ENCODE measurements at places on chromosomes 12 and 14.

GRCh38 chr14:71748196-71748595 is 184.0 kb upstream of the RGS6 start:
- DNase-seq, result no peak

DNA sequence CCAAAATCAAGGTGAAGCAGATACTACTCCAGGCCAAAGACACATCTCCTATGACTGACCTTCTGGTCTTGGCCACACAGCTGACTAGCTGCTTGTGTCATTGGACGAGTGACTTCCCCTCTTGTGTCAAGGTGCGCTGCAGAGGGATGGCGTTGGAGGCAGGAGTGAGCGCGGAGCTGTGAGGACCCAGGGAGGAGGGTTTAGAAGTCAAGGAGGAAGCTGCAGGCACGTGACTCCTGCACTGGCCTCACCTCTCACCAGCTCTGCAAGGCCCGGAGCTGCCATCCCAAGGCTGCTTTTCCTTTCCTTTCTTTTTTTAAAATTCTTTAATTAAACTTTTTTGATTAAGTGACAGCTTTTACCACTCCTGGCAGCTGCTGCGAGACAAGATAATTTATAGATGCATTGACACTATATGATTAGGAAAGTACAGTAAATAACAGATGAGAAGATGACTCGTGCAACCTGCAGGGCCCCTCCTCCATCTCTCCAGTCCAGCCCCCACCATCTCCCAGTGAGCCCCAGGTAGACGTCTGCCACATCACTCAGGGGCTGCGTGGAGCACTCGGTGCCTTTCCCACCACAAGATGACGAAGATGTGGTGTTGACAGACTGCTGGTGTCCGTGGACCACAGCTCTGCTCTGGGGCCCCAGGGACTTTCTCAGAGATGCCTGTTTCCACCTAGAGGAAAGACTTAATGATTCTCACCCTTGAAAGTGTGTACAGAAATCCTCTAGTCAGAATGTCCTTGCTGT is 350.6 kb downstream of the CACNA1C start:
- DNase-seq, result no peak

GRCh38 chr14:88856786-88857366 is 32.4 kb downstream of the TTC8 start:
- no peak for DNase-seq

- DNase-seq, result no peak
Observed at GRCh38 chr12:88921434-88921833, 341.2 kb upstream of the KITLG start.

GRCh38 chr12:65539023-65539422 is 260.5 kb downstream of the MSRB3 start:
- no peak for DNase-seq

DNA sequence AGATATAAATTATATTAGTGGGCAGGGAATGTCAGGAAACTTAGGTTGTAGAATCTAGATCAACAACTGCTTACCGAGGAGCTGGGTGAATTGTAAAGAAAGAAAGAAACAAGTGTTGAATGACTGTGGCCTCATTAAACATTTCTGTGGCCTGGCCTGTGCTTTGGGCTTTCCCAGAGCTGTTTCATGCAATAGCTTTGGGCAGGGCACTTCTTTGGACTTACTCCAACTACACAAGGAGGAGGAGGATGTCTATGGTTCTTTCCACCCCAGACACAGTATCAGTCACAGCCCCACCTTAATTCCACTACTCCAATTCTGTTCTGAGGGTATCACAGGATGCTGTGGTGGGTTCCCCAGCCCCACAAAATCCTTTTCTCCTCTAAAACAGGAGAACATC is 38.0 kb downstream of the DPF3 start:
- DNase-seq, result no peak

- DNase-seq, result no peak
Observed at GRCh38 chr12:121874071-121874470, 14.5 kb upstream of the PSMD9 start.

- DNase-seq, result no peak
Observed at GRCh38 chr12:99136516-99136915, 491.4 kb downstream of the APAF1 start.

- no peak for DNase-seq
Observed at GRCh38 chr14:94374116-94374515, 14.3 kb downstream of the SERPINA1 start.

GRCh38 chr14:66709291-66709690 is 201.3 kb downstream of the GPHN start:
- DNase-seq, result no peak

GRCh38 chr14:62347562-62348011 is 585.4 kb downstream of the SNAPC1 start:
- DNase-seq, result no peak

- no peak for DNase-seq
Observed at GRCh38 chr12:85784096-85784720, 52.0 kb downstream of the RASSF9 start.

- no peak for DNase-seq
Observed at GRCh38 chr14:74239848-74240793, 872 bp downstream of the VSX2 start.

DNA sequence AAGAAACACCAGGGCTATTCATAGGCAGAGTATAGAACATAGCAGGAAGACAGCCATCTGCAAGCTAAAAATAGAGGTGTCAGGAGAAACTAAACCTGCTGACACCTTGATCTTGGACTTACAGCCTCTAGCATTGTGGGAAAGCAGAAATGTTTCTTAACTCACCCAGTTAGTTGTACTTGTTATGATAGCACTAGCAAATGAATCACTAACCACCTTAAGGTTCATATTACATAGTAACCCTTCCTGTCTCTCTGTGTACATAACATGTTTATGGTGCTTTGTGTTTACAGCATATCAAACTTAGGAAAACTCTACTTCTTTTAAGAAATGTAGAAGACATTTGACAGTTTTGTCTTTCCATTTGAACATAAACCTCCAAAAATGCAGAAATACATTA is 1031.3 kb downstream of the FSCB start:
- DNase-seq, result no peak

GRCh38 chr12:29277231-29277630 is 103.7 kb downstream of the ERGIC2 start:
- DNase-seq, result no peak

- DNase-seq, result no peak
Observed at GRCh38 chr12:65996146-65996545, 134.4 kb downstream of the LLPH start.

DNA sequence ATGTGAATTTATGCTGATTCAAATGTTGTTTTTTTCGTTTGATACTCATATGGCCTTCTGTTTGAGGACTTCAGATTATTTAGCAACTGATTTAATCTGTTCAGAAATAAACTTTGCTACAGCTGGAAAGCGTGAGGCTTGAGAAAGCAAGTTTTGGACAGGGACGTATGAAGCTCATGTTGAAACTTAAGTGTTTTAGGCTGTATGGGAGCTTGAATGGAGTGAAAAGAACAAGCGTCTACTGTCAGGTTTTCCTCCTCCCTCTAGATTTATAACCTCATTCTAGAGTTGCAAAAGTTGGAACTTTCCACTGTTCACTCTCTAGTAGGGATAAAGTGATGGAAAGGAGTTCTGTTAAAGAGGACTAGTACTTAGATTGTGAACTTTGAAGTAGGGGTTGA is 1.0 kb downstream of the PRPF39 start:
- DNase-seq, result no peak

GRCh38 chr14:90288651-90289355 is 32.5 kb downstream of the PSMC1 start:
- peak; percentile 67 for DNase-seq

GRCh38 chr14:100018482-100018881 is 46.7 kb upstream of the EVL start:
- no peak for DNase-seq

- DNase-seq, result no peak
Observed at GRCh38 chr14:57461777-57462320, 31.8 kb downstream of the CCDC198 start.

GRCh38 chr14:74955229-74956026 is at the start of gene PGF:
Gene PGF (minus strand): TSS chr14:74955597. CDS start chr14:74955242, 355 bp downstream.
- DNase-seq, result no peak

- DNase-seq, result no peak
Observed at GRCh38 chr12:94864987-94865386, 138.5 kb downstream of the NDUFA12 start.

- no peak for DNase-seq
Observed at GRCh38 chr12:55705782-55706402, 1.8 kb downstream of the ITGA7 start.

DNA sequence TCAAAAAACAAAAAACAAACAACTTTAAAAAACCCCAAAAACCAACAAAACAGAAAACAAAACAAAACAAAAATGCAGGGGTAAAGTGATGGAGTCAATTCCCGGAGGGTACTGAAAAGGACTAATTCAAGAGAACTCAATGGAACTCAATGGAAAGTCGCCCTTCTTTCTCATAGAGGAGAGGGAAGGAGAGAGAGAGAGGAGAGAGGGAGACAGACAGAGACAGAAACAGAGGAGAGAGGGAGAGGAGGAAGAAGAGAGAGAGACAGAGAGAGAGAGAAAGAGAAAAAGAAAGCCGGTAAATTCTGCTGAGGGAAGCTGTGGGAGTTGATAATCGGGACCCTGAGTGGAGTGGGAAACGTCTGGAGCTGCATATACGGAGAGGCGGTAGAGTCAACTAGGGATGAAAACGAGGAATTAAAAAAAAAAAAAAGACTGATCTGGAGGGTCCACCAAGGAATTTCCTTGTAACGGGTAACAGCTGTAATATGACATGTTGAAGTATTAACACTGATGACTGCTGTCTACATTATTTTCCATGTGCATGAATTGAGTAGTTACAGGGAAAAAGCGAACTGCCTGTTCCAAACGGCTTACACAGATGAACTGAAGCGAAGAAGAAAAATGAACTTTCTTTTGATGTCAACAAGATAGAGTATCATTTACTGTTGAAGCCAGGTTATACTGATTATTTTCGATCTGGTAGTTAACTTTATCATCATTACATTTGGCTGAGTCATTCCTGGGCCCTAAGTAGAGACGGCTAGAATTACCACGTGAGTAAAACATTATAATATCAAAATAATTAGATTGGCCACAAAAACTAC is 934 bp upstream of the ZC2HC1C start:
- DNase-seq, result no peak

- no peak for DNase-seq
Observed at GRCh38 chr14:105195522-105196264, 14.6 kb upstream of the NUDT14 start.

- DNase-seq, result peak; percentile 85
Observed at GRCh38 chr14:53955671-53956426, 776 bp downstream of the BMP4 start.

GRCh38 chr12:19967001-19967400 is 401.3 kb upstream of the PDE3A start:
- no peak for DNase-seq

GRCh38 chr12:113720629-113721028 is 245.5 kb downstream of the RBM19 start:
- no peak for DNase-seq

- no peak for DNase-seq
Observed at GRCh38 chr14:23580152-23580926, 1.7 kb upstream of the JPH4 start.

- DNase-seq, result no peak
Observed at GRCh38 chr14:77559381-77559780, 57.1 kb downstream of the SPTLC2 start.

DNA sequence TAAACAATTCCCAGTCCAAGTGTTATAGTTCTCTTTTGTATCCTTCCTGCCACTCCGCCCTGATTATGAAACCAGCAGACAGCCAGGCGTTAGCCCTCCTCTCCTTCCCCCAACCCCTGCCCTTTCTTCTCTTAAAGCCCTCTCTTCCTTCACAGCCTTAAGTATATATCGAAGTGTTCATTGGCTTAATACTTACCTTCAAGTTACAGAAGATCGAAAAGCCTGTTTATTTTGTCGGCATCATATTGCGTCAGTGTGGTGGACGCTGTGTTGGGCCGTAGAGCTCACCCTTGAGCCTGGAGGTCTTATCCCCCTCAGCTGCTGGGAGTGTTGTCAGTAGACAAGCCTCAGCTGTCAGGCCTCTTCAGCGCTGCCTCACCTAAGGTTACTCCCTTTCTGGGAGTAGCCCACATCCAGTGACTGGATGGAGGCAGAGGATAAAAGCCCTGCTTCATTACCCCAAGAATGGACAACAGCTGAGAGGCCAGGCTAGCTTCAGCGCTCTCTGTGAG is 36.2 kb downstream of the CMAS start:
- DNase-seq, result no peak

DNA sequence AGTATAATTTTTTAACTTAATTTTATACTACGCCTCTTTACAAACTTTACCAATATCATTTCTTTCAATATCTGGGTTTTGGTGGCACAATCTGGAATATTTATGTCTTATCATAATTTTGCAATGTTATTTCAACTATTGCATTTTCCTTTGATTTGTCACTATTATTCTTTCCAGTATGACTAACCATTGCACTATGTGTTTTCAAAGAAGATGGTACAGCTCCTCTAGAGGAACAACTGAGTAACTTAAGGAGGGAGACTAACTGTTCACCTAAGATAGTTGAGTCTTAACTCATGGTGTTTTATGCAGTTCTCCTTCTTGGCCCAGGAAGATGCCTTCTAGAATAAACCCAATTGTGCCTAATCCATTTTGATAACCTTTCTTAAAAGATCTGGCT is 60.5 kb upstream of the KIF21A start:
- DNase-seq, result no peak

GRCh38 chr12:1474574-1475153 is 119.7 kb downstream of the FBXL14 start:
- no peak for DNase-seq

DNA sequence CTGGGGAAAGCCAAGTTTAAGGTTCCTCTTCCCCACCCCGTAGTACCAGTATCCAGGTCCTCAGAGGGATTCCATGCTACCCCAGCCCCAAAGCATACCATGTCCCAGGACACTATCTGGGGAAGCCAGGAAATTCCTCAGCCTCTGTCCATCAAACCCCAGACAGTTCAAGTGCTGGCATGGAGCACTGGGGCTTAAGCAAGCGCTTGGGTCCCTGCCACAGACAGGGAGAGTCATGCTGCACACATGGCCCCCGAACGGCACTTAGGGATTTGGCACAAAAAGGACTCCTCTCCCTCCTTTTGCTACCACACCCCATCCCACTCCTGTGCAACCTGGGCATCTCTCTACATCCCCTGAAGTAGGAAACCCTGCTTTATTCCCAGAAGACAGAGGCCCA is 21.8 kb downstream of the ADCY6 start:
- no peak for DNase-seq

GRCh38 chr12:84694116-84694515 is 218.5 kb downstream of the SLC6A15 start:
- DNase-seq, result no peak

- peak; percentile 40 for DNase-seq
Observed at GRCh38 chr14:96590190-96590864, 88.1 kb downstream of the PAPOLA start.

- no peak for DNase-seq
Observed at GRCh38 chr14:79209418-79209817, 1001.9 kb downstream of the DIO2 start.

DNA sequence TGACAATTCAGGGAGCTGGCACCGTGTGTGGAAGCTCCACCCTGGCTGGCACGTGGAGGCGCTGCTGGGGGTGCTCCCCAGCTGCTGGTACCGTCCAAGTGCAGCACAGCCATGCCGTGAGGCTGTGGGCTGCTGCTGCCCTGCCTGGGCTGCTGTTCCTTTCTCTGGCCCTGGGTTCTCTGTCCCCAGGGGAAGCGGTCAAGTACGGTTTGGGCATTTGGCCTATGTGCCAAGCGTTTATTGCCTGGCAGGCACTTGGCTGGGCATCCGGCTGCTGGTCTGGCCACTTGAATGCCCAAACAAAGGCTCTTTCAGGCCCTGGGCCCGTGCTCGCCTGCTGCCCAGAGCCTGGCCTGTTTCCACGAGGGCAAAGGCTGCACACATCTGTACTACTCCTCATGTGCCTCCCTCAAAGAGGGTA is 39.6 kb downstream of the RHOF start:
- DNase-seq, result no peak
